CD8-positive, alpha-beta memory T cell (primary cell): ENCODE measurements at places on chromosomes 16 and 17. TPM values are rescaled to one million over a fixed set of nuclear protein-coding genes. Genes with fewer than 3 reads are reported as not detected.

GRCh38 chr17:63598281-63598680 lies 2.4 kb upstream of the TACO1 start:
- no peak for DNase-seq

- no peak for DNase-seq
Measured at GRCh38 chr17:72839131-72839725, 253.3 kb downstream of the SLC39A11 start.

DNA sequence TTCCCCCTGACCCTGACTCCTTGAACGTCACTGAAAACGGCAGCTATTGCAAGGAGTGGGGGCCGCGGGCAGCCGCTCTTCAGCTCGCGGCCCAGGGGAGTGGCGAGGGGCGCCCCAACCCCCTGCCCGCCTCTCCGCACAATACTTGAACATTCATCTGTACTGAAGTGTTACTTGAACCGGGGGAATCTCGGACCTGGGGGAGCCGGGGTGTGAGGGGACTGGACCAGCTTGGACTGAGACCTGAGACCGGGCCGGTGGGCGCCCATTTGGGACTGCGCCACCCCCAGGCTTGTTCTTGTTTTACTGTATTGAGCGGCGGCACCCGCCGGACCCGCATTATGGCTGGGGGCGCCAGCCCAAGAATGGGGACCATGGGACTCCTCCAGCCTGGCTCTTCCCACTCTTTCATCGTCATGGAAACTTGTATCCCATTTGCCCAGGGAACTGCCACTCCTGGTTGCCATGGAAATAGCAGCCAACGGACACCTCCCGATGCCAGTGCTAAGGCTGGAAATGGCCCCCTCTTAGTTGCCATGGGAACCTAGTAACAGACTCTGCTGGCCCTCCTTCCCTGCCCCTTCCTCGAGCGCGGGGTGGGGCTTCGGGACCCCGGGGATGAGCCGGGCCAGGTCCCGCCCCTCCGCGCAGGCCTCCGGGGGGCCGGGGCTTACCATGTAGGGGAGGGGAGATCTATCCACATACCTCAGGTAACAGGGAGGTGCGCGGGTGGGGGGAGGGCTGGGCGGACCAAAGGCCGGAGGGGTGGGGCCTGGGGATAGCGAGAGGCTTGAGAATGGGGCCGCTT lies 805 bp upstream of the ORAI3 start:
- no peak for DNase-seq

GRCh38 chr16:86038926-86039310 lies 140.0 kb downstream of the IRF8 start:
- no peak for DNase-seq

DNA sequence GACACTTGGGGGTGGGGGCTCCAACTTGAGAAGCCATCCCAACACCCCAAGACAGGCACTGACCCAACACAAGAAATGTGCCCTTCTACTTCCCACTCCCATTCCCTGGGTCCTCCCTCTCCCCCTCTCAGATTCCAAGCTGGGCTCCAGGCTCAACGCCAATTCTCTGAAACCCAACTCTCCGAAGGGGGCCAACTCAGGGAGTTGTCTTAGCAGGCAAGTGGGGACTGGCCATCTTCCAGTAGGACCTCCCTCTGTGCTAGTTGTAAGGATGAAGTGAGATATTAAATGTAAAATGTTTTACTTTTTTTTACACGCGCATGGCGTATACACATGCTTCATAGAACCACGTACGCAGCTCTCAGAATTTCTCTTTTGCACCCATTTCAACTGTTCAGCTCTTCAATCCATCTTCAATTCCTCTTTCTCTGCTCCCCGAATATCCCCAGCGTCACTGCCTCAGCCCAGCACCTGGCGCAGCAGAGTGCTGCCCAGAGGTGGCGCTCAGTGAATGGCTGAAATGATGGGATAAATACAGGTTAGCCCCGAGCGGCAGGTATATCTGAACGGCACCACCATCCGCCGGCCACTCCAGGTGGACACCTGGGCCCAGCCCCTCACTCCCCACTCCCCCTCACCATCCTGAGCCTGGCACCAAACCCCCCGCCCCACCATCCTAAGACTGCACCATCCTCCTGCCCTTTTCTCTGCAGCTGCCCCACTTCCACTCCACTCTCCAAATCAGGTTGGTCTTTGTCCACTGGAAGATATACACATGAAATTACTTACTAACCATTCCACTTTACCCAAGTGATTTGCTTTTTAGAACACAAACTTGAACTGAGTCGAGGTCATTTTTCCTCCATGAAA lies 43.9 kb upstream of the TNRC6C start:
- DNase-seq: no peak

GRCh38 chr17:77478899-77479298 lies 338.1 kb downstream of the SEC14L1 start:
- no peak for DNase-seq

GRCh38 chr17:1228781-1229348 lies 41.4 kb upstream of the BHLHA9 start:
- DNase-seq: no peak

DNA sequence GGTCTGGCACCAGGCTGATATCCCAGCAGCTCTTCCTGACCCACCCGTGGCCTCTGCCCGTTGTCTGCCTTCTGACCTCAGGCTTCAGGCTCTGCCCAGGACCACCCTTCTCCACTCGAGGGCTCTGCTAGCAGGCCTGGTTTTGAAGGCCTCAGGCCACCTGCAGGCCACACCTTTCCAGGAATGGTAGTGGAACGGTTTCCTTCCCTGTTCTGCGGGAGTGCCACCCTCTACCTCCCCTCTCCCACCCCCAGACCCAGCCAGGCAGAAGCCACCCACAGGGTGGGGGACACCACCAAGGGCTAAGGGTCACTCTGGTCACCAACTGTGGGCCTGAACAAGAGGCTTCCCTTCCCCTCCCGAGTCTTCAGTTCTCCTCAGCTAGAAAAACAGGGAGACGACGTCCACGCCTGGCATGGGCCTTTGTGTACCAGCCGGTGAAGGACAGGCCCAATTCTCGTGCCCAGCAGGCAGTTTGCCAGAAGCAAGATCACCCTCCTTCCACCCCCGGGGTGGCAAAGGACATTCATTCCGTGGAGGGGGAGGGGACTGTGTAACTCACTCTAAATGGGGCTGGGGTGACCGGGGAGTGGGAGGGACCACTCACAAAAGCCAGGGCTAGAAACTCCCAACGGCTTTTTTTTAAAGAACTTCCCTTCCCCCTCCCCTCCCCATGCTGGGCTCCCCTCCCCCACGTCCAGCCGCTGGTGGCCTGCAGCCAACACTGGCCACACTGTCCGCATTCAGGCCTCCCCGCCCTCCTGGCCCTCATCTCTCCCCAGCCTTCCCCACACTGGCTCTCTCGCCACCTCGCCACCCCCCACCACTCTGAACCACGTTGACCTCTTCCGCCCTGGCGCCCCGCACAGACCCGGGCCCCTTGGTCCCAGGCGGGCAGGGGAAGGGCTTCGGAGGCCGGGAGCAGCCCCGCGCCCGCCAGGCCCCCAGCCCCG lies 7.7 kb downstream of the CBX4 start:
- no peak for DNase-seq

DNA sequence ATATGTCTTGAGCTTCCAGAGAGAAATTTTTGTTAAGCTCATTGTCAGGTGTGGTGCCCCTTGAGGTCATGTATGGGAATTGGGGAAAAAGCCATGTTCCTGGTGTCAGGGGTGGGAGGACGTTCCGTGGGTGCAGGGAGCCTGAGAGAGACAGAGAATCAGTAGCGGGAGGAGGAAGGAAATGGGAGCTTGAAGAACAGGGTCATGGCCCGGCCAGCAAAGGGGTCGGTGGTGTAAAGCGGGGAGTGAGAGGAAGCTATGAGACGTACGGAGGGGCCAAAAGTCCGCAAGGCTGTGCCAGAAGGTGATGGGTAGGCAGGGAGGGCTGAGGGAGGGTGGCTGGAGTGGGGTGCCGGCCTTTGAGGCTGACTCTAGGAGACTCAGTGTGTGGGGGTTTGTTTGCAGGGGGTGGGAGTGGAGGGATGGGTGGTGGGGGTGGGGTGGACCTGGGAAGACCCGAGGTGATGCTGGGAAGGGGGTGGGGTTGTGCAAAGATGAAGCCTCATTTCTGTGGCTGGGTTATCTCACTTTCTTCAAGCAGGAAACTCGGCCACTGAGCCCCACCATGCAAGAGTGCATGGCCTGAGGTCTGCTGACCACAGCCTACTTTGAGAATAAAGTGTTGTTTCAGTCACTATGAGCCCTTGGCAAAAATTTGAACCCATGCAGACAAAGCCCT lies 63.6 kb downstream of the PLCG2 start:
- no peak for DNase-seq

ACSM2A gene
- not detected for total RNA-seq

TBC1D3C gene
- total RNA-seq: 1.6 TPM

TSNAXIP1 gene
- total RNA-seq: 1.5 TPM

MGAT5B gene
- 0.46 TPM for total RNA-seq

PDIA2 gene
- not detected for total RNA-seq
